ENCODE measurements at places on chromosomes 7 and 10.
A peak's percentile ranks its signal among the peaks of the same experiment; 100 is the strongest.

GRCh38 chr7:16978358-16979244 is 96.8 kb upstream of the AGR3 start:
- no peak for DNase-seq

DNA sequence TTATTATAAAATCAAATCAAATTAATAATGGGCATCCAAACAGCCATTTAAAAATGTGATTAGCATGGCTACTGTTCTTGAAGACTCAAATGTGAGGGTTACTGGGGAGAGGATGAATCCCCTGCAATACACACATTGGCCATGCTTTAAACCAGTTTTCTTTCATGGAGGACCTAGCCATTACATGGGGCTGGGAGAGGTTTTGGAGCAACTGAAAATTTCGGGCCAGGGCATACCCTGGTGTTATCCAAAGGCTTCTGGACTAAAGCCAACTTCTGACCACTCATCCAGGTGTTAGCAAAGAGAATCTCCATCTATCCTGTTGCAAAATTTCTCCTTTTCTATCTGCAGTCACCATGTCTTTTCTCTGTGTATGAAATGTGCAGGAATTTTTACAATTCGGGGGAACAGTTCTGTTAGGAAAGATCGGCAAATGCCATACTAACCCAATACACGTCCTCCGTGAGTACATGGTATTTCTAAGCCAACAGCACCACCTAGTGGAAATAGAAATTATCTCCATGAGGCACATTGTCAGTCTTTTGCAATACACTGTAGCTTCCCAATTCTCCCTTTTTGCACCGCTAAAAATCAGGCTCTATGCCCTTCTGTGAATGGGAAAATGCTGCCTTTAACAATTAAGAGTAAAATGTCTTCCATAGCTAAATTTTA is 47.0 kb upstream of the ZNF107 start:
- peak; percentile 36 for DNase-seq

DNA sequence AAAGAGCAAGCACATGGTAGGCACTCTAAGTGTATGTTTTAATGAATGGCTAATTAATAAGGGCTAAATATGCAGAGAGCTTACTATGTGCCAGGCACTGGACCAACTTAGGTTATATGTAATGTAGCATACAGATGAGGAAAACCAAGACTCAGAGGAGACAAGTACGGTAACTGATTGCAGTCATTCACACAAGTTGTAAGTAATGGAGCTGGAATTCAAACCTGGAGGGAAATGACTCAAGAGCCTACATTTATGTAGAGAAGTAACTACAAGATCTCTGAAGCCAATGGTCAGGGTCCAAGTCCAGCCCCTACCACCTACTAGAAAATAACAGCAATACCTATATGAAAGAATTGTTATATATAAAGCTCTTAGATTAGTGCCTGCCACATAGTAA is 97.3 kb upstream of the KCNIP2 start:
- no peak for DNase-seq

DNA sequence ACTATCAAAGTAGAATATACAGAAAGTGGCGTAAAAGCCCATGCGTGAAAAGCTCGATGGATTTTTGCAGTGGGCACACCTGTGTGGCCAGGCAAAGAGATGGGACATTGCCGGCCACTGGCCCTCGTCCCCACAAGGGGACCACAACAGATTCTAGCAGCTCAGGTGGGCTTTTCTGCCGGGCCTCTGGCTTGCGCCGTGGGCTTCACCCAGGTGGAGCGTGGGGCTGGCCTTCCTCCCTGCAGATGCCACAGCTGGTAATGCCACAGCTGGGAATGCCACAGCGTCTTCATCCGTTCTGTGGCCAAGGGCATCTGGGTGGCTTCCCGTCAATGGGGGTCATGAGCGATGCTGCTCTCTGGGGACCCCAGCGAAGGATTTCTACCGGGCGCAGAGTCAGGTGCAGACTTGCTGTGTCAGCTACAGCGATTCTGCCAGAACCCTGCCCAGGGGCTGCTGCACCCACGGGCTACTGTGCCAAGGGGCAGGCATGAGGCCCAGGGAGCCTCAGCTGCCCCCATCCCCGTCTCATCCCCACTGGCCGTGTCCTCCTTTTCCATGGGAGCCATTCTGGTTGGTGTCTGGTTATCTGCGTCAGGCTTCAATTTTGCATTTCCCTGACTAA is 52.5 kb upstream of the NKX6-2 start:
- no peak for DNase-seq

GRCh38 chr10:119871881-119872609 is 598 bp downstream of the MCMBP start:
- DNase-seq: peak; percentile 62

DNA sequence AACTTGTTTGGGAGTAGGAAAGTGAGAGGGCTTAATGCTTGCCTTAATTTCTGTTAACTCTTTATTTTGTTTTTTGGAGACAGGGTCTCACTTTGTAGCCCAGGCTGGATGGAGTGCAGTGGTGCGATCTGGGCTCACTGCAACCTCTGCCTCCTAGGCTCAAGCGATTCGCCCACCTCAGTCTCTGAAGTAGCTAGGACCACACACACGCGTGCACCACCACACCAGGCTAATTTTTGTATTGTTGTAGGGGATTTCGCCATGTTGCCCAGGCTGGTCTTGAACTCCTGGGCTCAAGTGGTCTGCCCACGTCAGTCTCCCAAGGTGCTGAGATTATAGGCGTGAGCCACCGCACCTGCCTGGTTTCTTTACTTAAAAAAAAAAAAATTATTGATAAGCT is 1.9 kb downstream of the PPP2R2D start:
- no peak for DNase-seq

GRCh38 chr7:79930604-79931003 is 204.0 kb upstream of the GNAI1 start:
- DNase-seq: no peak

DNA sequence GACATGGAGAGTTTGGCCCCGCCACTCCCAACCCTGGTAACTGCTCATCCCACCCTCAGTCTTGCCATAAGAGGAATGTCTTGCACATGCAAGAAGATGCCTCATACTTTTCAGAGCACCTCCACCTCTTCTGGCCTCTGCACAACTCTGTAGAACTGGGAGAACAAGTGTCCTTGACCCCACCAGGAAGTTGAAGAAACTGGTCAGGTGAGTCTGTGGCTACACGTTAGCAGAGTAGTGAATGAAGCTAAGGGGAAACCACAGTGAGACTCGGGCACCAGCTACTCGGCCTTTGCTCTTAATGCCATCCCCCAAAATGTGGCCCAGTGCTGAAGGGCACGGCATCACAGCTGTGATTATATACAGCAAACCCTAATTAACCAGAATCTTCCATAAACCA is 110.1 kb downstream of the ARID5B start:
- no peak for DNase-seq

GRCh38 chr10:59879363-59879913 is 26.9 kb downstream of the CCDC6 start:
- DNase-seq: no peak

DNA sequence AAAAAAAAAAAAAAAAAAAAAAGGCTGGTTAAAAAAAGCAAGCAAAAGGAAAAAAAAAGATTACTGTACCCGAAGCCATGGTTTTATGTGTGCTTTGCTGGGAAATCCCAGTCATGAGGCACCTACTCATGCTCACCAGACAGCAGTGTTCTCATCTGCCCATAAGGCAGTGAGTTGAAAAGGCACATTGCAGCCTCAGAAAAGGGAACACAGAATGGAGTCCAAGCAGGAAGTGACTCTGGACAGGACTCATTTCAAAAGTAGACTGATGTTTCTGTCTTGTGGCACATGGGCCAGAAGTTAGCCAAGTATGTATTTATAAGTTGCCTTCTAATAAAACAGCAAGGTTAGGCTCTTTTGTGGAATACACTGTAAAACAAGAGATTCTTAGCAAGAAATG is 40.2 kb downstream of the PDSS1 start:
- DNase-seq: peak; percentile 43

DNA sequence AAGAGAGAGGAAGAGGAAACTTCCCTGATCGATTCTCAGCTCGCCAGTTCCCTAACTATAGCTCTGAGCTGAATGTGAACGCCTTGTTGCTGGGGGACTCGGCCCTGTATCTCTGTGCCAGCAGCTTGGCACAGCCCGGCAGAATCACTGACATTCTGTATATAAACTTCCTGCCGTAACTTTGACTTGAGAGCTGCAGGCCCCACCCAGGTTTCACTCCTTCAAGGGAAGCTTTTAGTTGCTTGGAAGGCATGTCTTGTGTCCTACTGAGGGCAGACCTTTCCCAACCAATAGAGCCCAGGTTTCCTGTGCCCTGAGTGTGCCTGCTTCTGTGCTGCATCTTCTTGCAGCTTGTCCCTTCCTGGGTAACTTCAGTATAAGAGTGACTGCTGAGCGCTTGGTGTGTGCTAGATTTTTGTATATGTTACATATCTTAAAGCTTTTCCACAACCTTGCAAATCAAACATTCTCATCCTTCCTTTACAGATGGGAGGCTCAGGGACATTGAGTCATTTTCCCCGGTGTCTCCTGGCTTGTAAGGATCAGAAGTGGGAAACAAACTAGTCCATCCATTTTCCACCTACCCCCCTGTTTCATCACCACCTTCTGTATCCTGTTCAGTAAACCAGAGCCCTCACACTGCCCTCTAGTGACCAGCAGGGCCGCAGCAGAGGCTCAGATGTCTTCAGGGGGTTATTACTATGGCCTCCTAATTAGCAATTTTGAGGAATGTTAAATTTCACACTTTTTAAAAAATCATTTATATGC is 225.2 kb upstream of the PRSS58 start:
- peak; percentile 70 for DNase-seq

DNA sequence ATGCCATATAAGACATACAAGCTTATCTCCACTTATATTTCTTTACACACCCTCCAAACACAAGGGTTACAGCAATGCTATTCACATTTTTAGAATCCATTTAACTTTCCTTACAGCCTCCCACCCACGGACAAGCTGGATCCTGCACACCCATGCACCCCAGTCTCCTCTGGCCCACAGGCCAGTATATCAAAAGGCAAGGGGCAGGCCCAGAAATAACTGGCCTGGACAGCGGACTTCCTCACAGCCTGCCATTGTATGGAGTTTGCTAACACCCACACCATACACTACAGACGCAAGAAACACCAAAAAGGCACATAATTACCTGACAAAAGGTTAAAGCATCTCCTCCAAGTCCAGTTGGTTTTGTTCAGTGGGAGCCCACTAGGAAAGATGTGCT is 12.0 kb downstream of the HOXA4 start:
- no peak for DNase-seq

Data from stimulated activated CD4-positive, alpha-beta T cell treated with anti-CD3 and anti-CD28 coated beads, Interleukin-4, amount 100 ng/mL, for 24 hours (primary cell).